ENCODE measurements at places on chromosomes 12 and 14.

DNA sequence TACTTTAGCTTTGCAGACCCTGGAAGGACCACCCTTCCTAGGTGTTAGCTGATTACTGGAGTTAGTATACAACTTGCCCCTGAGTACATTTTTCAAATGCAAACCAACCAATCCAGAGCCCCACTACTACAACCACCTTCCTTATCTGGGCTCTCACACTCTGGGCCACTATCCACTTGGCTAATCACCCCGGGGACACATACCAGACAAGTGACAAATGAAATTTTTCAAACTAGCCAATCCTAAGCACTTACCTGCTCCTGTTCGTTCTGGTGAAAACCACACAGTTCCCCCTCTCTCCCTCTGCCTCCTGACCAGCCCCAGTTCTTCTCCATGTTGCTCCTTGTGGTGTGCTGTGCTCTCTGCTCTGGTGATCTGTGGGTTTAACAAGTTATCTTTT lies 140.4 kb downstream of the CNTN1 start:
- DNase-seq, result no peak

GRCh38 chr12:66312189-66312588 lies 9.9 kb downstream of the HELB start:
- DNase-seq, result no peak

- DNase-seq, result no peak
These were observed 6.5 kb upstream of the APOLD1 start for GRCh38 chr12:12779007-12779406.

DNA sequence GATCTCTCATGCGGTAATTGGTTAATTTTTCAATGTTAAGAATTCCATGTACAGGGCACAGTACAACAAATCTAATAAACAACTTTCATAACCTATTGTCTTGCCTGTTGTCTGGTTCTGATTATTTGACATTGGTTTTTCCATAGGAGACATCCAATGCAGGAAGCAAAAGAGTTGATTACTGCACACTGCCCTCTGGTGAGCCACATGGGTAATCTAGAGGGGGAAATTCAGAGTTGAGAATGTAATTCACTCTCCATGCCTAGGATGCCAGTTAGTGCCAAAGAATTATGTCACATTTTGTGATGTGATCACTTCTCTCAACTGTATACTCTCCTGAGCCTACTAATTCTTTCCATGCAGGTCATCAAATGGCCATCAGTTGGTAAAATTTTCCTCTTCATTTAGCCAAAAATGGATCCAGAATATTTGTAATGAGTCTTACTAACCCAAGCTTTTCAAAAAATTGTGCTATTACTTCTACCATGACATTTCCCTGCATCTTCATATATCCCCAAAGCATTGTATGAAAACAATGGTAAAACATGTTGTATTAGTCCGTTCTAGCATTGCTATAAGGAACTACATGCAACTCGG lies 17.7 kb upstream of the CCDC91 start:
- no peak for DNase-seq

DNA sequence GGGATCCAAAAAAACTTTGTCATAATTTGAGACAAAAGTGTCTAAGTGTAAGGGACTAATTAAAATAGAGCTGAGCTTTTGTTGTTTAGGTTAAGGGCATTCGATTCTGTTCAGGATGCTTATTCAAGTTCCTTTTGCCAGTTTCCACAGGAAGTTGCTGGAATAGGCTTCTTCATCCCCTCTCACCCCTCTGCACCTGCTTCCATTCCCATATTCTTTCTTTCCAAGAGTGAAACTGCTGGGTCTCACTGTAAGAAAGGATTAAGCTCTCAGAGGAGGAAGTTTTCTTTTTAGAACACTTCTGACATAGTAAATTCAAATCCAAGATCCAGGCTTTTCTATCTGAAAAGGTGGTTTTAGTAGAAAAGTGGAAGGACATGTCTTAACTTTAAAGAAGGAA lies 61.4 kb downstream of the POLR3B start:
- DNase-seq, result no peak

- DNase-seq, result no peak
These were observed 28.6 kb downstream of the SLC2A14 start for GRCh38 chr12:7844116-7844515.

DNA sequence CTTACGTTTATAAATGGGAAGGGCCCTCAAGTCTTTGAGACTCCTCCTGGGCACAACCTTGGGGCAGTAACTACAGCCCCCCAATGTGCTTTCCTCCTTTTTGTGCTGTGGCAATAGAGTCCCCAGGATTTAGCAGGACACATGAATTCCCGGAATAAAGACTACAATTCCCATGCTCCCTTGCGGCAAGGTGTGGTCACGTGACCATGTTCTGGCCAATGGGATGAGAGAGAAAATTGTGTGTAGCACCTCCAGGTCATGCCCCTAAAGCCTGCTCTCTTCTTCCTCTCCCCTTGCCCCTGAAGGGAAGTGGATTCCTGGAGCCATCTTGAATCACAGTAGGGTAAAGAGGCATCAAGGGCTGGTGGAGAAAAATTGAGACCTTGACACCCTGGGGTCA lies 295.1 kb upstream of the SFSWAP start:
- no peak for DNase-seq

DNA sequence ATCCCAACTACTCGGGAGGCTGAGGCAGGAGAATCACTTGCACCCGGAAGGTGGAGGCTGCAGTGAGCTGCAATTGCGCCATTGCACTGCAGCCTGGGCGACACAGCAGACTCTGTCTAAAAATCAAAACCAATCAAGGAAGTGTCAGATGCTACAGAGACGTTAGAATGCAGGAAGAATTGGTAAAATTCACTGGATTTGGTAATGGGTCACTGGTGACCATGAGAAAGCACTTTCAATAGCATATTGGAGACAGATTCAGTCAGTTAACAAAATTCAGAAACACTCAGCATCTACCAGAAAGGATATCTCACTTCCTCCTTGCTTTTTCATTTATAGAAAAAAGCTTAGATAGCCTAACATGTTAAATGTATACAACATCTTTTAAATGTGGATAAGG lies 17.5 kb downstream of the BIN2 start:
- no peak for DNase-seq

- DNase-seq, result no peak
These were observed 4.4 kb upstream of the HOXC9 start for GRCh38 chr12:53995378-53996239.

GRCh38 chr14:71229875-71230274 lies 322.6 kb downstream of the PCNX1 start:
- DNase-seq, result no peak

GRCh38 chr12:121227294-121227693 lies 17.4 kb downstream of the P2RX4 start:
- DNase-seq, result no peak

GRCh38 chr14:33555710-33556350 lies 395.0 kb downstream of the EGLN3 start:
- no peak for DNase-seq

DNA sequence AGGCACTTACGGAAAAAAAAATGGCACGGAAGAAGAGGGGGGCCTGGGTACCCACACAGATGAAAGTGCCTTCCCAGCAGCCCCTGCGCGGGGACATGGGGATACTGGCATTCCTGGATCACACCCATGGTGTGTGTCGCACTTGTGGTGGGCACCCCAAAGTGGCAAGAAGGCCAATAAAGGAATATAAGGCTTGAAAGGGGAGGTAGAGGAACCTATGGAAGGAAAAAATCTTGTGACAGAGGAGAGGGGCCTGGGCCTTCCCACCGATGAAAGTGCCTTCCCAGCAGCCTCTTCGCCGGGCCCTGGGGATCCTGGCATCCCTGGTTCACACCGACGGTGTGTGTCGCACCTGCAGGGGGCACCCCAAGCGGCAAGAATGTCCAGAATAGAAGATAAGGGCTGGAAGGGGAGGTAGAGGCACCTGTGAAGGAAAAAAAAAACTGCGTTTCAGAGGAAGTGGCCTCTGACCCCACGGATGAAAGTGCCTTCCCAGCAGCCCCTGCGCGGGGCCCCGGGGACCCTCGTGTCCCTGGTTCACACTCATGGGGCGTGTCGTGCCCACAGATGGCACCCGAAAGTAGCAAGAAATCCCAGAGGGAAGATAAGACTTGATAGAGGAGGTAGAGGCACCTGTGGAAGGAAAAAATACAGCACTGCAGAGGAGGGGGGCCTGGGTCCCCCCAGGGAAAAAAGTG lies 284.0 kb downstream of the ALG10 start:
- no peak for DNase-seq

DNA sequence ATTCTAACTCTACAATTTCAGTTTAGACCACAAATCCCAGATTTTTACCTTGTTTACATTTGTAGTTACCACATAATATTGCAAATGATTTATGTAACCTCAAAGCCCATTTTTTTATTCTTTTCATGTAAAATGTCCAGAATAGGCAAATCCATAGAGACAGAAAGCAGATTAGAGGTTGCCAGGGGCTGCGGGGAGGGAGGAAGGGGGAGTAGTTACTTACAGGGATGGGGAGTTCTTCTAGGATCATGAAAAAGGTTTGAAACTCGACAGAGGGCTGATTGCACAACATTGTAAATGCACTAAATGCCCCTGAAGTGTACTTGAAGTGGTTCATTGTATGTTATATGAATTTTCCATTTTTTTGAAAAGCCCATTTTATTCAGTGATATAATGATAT lies 66.5 kb downstream of the PPP2R5C start:
- no peak for DNase-seq

DNA sequence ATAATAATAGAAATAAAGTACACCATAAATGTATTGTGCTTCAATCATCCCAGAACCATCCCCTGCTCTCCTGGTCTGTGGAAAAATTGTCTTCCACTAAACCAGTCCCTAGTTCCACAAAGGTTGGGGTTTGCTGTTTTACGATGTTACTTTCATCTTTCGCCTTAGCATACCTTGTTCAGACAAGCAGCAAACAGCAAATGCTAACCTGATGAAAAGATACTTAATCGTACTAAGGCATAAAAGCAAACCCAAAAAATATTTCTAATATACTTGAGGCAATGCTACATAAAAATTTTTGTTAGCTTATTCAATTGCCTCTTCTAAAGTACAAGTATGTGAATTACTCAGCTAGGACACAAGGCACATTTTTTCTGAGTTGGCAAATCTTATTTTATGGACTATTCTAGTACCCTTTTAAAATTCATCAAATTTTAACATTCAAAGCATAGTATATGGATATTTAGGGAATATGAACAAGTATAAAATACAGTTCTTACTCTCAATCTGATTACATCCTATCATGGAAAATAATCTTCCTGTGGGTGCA lies 97.1 kb upstream of the PLEKHG7 start:
- DNase-seq, result no peak

DNA sequence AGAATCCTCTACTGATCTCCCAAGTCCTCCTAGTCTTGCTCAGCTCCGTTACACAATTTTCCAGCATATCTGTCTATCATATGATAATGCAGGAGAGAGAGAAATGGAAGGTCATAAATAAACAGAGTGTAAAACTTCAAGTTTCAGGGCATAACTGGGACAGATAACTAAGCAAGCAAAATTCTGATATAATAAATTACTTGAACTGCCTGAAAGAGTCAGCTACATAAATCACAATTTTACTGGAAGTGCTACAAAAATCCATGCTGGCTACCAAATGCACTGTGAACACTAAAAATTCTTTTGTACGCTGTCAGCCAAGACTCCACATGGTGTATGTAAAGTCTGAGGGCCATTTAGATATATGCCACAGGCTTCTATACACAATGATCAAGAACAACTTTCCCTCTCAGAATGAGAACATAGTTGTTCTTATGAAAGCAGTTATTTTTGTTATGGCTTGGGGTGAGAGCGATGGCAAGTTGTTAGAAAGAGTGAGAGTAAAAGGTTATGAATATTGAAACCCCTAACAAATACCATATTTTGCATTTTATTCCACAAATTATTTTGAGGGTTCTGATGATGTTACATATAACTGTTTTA lies 41.1 kb downstream of the GRIP1 start:
- DNase-seq, result no peak

DNA sequence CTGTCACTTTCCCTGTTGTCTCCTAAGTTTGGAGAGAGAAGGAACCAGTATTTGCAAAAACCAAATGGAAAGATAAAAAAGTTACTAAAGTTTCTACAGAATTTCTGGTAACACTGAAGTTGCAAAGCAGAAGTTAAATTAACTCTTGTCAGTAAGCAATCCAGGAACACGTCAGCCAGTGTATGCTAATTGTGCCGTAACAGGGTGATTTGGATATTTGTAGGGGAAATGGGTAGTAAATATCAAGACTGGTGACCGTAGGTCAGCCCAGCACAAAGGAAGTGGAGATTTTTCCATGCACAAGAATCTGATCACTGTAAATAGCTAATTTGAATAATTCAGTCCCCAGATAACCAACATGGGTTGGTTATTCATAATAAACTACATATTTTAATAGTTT lies 2.3 kb downstream of the CDKN1B start:
- DNase-seq, result no peak

- DNase-seq, result no peak
These were observed 997 bp downstream of the PLEKHG7 start for GRCh38 chr12:92703786-92704185.

DNA sequence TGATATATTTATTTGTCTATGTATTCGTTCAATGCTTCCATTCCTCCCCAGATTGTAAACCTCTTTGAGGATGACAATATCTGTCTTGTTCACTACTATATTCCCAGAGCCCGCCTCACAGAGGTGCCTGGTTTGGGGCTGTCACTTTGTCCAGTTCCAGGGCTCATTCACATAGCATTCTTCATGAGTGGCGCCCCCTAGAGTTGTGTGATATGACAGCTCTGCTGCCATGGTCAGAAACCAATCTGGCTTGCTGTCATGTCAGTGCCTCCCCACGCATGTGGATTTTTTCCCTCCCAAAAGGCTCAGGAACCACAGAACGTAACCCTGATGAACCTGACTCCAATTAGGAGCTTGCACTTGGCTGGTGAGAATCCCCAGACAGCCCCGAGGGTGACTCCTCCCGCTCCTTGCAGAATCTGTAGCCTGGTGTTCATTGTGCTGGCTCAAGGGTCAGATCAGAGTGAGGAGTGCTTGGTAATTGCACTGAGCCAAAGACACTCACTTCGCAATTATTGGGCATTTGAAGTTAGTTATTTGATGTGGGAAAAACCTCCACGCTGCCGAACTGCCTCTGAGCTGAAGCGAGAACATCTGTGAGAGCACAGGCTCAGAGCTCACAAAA lies 145.5 kb downstream of the PTPN11 start:
- no peak for DNase-seq

DNA sequence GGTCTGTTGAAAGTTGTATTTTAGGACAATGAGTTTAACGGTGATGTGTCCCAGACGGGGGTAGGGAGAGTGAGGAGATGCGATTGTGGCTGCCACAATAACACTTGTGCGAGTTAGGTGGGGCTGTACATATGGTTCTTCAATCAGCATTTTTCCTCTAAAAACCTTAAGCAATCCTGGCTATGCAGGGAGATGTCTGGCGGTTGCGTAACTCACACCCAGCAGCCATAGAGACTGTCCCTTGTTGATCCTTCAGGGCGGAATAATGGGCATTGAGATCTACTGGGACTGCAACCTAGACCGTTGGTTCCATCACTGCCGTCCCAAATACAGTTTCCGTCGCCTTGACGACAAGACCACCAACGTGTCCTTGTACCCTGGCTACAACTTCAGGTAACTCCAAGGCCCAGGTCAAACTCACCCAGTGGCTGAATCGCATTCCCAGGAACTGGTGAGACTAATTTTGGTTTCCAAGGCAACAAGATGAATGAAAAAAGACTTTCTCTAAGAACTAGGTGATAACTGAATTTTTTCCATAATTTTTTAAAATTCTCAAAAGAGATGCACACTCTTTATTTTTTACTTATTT lies 34.6 kb downstream of the P2RX7 start:
- no peak for DNase-seq
